Cortex of kidney (tissue), 1 donor: ENCODE measurements at places on chromosomes 11 and 22.

GRCh38 chr22:27947448-27947847, 28.4 kb upstream of the PITPNB start:
- DNase-seq: no peak

GRCh38 chr11:27183672-27184457, 143.2 kb downstream of the BBOX1 start:
- no peak for DNase-seq

GRCh38 chr11:118314988-118315411, 10.5 kb downstream of the CD3E start:
- DNase-seq: no peak

DNA sequence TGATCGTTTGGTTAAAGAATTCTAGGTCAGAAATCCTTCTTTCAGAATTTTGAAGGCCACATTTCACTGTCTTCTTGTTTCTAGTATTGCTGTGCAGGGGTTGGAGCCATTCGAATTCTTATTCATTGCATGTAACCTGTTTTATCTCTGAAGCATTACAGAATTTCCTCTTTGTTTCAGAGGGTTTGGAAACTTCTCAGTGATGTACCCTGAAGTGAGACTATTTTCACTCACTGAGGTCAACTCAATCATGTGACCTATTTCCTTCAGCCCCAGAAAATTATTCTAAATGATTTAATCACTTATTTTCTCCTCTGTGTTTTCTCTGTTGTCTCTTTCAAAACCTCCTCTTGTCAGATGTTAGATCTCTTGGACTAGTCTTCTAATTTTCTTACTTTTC, 147.8 kb downstream of the ENTHD1 start:
- DNase-seq: no peak

DNA sequence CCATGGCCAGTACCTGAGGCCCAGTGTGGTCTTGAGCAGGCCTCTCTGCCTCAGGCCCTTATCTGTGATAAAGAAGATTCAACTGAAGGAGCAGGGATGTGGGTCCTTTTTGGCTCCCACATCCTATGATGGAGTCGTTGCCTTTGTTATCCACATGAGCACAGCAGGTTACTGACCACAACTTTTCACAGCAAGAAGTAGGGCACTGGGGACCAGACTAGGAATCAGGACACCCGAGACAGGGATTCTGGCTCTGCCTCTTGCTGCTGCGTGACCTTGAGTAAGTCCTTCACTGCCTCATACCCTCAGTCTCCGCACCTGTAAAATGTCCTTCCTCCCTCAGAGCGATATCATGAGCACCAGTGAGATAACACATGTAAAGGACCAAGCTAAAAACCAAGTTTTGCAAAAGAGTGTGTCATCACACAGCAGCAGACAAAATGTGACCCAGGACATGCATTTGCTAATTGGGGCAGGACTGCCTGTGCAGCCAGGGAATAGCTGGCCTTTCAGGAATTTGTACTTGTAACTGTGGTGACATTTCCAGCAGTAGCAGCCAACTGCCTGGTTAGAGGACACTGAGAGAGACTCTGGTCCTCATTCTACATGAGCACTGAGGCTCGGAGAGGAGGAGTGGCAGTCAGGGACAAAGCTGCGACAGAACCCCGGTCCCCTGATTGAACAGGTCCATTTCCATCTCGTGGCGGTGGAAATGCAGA, 13.2 kb upstream of the SMIM35 start:
- no peak for DNase-seq

- DNase-seq: no peak
These were observed 4.5 kb downstream of the FADD start for GRCh38 chr11:70207531-70208131.

GRCh38 chr22:23216461-23217170, 36.3 kb downstream of the BCR start:
- DNase-seq: no peak

DNA sequence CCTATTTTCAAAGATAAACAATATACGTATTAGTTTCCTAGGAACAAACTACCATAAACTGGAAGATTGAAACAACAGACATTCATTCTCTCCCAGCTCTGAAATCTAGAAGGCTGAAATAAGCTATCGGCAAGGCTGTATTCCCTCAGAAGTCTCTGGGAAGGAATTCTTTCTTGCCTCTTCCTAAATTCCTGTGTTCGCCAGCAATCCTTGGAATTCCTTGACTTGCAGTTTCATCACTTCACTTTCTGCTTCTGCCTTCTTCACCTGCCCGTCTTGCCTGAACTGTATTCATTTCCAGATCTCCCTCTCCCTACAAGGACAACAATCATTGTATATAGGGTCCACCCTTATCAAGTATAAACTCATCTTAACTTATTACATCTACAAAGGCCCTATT, 17.7 kb upstream of the PRDM10 start:
- no peak for DNase-seq

DNA sequence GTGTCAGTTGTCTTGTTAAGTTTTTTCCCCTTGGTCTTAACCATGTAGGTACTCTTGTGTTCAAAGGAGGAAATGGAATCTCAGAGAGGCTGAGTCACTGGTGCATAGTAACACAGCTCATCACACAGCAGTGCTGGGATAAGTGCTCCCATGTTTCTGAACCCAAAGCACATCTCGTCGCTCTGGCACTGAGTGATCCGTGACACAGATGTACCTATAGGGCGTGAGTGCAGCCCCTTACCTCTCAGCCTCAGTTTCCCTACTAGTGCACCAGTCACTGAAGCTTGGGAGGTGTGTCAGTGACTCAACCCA, 234.0 kb downstream of the ST3GAL4 start:
- no peak for DNase-seq

DNA sequence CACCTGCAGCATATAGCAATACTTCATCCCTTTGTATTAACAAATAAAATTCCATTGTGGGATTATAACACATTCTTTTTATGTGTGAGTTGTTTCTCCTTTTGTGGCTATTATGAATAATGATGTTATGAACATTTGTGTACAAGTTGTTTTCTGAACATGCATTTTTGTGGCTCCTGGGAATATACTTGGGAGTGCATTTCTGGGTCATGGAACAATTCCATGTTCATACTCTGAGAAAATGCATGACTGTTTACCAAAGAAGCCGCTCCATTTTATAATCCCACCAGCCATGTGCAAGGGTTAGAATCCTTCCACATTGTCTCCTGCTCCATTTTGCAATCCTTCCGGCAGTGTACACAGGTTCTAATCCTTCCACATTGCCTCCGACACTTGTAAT, 713.8 kb downstream of the TBC1D22A start:
- no peak for DNase-seq

- no peak for DNase-seq
These were observed 118.1 kb downstream of the ETS1 start for GRCh38 chr11:128469220-128469619.

- no peak for DNase-seq
These were observed 1507.5 kb downstream of the BRD1 start for GRCh38 chr22:48320048-48320682.

GRCh38 chr11:4932751-4933150, 8.6 kb upstream of the OR51G1 start:
- DNase-seq: no peak

GRCh38 chr11:58576887-58577471, 1.3 kb upstream of the LPXN start:
- no peak for DNase-seq

GRCh38 chr11:2838091-2838490, 47.5 kb downstream of the CDKN1C start:
- no peak for DNase-seq

DNA sequence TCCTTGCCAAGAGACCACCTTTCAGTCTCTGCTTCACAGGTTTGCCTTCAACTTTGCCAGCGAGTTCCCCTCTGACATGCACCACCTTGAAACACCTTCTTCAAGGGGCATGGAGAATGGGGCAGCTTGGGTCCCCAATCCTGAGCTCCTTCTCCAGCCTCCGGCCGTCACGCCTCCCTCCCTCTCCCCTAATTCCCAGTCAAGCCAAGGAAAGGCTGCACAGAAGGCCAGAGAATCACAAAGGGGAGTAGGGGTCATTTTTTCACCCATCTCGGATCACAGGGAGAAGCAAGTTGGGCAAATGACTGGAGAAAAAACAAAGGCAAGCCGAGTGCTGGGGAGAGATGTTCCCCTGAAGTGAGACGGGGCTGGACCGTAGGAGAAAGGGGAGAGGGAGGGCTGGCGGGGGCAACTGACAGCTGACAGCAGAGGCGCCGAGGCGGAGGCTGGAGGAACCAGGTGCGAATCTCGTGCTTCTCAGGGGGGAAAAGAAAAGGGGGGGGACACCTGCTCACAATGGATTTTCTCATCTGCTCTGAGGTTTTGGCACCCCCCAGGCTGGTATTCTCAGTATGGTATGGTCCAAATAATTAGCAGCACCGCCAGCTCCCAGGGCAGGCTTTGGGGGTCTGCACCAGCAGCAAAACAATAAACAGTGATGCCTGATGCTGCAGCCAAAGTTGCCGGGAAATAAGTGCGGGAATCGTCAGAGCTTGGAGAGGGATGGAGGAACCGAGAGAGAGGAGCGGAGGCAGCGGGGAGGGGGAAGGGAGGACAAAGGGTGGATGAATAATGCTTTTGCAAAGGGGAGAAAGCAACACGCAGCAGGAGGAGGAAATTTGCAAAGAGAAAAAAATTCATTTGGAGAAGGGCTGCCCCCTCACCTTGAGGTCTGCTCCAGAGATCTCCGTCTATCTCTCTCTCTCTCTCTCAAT, 644 bp downstream of the YPEL4 start:
- no peak for DNase-seq

- no peak for DNase-seq
These were observed 855.0 kb downstream of the METTL15 start for GRCh38 chr11:28963187-28963586.

DNA sequence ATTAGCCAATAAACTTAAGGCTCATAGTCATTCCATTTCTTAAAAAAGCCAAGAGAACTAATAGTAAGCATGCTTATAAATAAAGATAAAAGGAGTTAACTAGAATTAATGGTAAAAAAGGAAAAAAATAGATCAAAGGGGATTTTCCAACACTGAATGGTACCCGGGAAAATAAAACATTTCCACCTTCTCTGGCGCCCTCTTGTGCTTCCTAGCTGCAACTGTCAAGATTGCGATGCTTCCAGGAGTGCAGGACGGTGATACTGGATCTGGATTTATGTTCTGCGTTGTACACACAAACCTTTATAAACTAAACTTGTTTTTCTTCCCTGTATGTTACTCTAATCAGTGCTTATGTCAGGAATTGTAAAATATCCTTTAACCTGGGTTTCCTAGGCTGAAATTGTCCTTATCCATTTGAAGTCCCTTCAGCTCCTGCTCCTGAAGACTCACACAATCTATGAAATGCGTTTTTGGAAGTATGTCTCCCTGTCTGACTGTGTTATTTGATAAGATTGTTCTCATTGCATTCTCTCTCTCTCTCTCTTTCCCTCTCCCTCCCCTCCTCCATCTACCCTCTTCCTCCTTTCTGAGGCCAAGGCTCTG, 9.6 kb upstream of the HTATIP2 start:
- no peak for DNase-seq

DNA sequence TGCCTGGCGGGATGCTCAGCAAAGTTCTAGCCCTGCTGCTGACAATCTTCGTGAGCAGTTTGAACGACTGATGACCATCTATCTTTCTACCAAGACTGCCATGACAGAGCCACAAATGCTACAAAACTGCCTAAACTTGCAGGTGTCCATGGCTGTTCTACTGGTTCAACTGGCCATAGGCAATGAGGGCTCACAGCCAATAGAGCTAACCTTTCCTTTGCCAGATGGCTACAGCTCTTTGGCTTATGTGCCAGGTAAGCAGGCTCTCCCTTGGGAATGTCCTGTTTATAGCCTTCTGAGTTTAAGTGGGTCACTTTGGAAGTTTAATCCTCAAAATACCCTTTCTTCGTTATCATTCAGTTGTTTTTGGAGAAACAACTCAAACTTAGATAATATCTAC, 20.1 kb downstream of the UBE4A start:
- DNase-seq: no peak

GRCh38 chr22:47351836-47352579, 589.6 kb downstream of the TBC1D22A start:
- no peak for DNase-seq

DNA sequence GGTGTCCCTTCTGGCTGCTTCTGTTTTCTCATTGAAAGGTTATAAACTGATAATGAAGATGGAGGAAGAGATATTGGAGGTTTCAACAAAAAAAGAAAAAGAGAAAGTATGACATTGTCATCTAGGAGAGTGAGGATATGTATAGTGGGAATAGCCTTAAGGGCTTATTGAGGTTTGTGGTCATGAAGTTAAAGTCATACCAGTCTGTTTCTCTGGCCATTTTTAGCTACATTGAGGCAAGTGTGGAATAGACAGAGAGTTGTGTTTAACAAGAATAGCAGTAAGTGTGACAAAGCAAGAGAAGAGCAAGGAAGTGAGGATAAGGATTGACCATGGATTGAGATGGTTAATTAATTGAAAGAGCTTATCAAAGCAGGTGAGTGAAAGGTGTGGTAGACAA, 110.4 kb downstream of the ELP4 start:
- no peak for DNase-seq

DNA sequence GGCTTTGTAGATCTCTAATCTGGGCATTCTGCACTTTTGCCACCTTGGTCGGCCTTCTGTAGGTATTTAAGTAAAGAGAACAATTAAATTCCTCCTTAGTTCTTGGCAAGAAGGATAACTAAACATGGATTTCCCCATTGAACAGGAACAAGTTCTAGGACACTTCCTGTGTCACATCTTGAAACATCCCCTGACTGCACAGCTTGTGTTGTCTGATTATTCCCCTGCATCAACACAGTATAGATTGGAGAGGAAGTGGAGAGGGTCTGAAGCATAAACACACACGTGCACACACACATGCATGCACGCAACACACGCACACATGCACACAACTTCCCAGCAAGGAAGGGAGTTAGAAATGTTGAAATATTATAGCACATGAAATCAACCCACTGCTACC, 8.6 kb downstream of the ISX start:
- DNase-seq: no peak

DNA sequence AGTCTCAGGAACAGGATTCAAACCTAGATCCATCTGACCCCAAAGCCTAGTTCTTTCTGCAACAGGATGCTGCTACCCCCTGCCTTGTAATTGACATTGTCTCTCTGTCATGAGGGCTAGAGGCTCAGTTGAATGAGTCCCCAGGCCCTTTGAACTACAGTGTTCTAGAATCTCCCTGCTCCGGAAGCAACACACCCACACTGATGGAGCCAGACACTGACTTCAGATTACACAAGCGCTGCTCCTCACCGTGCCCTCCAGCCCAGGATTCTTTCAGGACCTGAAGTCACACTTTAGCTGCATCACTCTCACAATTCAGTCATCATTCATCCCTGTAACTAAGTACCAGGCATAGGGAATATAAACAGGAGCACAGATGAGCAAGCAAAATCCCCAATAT, 69.6 kb downstream of the RAB30 start:
- no peak for DNase-seq

- DNase-seq: no peak
These were observed 3.7 kb downstream of the LYVE1 start for GRCh38 chr11:10564696-10565318.

- no peak for DNase-seq
These were observed 7.5 kb upstream of the WEE1 start for GRCh38 chr11:9565822-9566560.

GRCh38 chr11:68261006-68261405, 10.8 kb downstream of the C11orf24 start:
- no peak for DNase-seq
